ENCODE measurements at places on chromosomes 2 and 18.

DNA sequence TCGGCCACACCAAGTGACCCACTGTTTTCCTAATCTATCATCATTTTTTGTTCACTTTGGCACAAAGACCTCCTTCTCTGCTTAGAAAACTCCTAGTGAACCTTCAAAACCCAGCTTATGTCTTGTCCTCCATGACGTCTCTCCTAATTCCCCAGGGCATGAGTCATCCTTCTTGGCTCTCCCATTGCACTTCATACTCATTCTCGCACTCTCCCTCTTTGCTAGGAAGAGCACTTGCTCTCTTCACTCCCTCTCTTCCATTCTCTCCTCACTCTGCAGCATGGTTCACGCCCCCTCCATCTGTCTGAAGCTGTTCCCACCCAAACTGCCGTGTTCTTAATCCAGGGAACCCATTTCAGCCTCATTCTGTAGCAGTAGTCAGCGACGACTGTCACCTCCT is 103.9 kb downstream of the MRO start:
- no peak for DNase-seq

GRCh38 chr18:44356566-44357157 is 324.0 kb upstream of the SETBP1 start:
- no peak for DNase-seq

DNA sequence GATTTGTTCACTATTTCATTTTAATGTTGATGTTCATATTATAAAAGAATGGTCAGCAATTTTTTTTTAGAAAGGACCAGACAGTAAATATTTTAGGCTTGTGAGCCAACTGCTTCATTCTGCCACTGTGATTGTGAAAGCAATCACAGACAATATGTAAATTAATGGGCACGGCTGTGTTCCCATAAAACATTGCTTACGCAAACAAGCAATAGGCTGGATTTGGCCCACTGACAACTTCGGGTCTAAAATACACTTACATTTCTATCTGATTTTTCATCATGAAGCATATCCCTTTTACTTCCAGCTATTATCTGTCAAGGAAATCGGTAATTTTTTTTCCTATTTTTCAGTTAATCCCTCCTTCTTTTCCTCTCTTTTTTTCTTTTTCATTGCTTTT is 182.2 kb upstream of the CDH2 start:
- DNase-seq, result no peak

DNA sequence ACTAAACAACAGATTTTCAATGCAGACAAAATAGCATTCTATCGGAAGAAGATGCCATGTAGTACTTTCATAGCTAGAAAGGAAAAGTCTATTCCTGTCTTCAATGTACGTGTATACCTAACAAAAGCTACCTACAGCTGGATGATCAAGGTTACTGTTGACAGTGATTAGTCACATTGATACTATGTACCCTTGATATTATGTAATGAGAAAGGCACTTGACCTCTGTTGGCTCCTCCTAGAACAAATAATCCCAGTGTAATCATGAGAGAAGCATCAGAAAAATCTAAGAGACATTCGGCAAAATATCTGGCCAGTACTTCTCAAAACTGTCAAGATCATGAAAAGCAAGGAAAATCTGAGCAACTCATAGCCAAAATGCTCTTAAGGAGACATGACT is 44.4 kb upstream of the LRRTM4 start:
- no peak for DNase-seq

DNA sequence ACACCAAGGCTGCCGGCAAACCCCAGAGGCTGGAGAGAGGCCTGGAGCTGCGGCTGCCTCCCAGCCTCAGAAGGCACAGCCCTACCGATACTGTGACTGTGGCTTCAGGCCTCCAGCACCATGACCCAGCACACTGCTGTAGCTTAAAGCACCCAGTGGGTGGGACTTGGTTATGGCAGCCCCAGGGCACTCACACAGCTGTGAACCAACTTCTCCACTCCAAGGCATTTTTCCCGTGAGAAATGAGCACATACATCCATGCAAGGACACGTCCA is 199.5 kb downstream of the NDUFA10 start:
- DNase-seq, result no peak

GRCh38 chr18:69358212-69358895 is 42.3 kb upstream of the DOK6 start:
- DNase-seq, result no peak

DNA sequence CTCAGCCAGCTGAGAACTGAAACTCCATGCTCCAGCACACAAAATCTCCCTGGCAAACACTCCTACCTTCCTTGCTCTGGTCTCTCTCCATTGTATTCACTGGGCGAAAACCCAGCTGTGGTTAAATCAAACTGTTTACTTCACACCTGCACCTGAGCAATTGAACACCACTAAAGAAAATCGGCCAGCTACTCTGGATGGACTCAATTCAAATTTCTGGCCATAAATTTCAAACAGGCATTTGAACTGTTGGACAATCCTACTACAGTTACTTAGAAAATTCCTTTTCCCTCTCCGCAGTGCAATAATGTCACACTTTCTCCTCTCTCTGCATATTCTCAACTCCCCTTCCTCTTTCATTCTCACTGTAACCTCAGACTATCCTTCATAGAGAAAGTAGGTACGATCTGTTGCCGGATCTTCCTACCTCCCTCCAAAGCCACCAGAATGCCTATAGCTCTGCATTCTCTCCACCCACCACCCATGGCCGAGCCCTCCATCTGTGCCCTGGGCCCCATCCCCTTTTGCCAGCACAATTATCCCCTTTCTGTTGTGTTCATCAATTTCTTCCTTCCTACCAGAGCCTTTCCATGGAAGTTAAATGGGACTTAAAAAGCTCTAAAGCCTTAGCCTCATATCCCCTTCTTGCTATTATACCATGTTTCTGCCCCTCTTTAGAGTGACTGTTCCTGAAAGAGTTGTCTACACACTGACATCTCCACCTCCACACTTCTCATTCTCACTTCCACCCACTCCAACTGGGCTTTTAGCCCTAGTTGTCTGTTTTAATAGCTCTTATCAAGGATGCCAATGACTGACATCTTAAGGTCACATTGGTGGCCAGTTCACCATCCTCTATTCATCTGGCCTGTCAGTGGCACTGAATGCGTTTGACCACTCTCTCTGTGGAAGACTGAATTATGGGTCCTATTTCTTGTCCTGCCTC is 127.5 kb upstream of the SLC1A4 start:
- no peak for DNase-seq

- no peak for DNase-seq
These were observed 8.2 kb upstream of the STK25 start for GRCh38 chr2:241516520-241516965.

GRCh38 chr2:164115806-164116205 is 380.0 kb upstream of the FIGN start:
- no peak for DNase-seq

DNA sequence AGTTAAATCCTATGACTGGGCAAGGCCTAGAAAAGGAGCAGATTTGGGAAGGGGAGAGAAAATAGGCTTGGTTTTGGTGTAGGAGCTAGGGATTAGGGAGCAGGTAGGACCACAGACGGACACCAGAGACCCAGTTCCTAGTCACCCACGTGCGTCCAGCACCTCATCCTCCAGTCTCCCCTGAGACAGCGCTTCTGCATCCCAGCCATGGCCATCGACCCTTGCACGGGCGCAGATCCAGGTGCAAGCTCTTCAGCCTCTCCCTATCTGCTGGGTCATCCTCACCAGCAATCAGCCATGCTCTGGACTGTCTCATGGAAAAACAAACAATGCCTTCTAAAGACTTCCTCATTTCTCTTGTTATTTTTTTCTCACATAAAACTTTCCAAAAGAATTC is 246.8 kb upstream of the RAB6C start:
- DNase-seq, result no peak

DNA sequence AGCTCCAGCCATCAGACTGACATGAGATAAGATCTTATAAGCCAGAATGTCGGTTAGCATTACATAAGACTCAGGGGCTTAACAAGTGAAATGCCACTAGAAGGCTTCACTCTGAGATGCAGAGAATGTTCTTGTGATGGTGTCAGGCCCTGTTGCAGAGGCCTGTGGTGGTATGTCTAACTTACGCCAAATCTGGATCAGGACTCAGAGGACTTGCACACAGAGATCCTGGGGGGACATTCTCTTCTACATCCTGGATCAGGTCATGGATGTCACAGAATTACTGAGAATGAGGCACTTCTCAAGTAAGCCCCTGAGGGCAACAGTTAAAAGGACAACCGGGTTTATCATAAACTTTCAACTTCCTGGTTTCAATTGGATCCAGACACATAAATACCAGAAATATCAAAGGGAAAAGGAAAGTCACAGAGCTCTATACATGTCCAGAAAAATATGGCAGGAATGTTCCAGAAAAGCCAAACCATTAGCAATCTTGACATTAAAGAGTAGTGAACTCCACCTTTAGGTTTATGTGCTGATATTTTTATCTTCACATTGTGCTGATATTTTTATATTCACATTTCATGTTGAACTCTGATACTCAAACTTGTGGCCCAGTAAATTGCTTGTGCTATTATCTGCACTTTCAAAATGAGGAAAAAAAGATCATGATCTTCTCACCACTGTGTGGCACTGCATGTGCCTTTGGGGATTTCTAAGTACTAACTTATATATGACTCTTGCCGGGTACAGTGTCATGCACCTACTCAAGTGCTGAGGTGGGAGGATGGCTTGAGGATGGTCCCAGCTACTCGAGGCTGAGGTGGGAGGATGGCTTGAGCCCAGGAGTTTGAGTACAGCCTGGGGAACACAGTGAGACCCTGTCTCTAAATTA is 137.5 kb upstream of the RNF152 start:
- no peak for DNase-seq

DNA sequence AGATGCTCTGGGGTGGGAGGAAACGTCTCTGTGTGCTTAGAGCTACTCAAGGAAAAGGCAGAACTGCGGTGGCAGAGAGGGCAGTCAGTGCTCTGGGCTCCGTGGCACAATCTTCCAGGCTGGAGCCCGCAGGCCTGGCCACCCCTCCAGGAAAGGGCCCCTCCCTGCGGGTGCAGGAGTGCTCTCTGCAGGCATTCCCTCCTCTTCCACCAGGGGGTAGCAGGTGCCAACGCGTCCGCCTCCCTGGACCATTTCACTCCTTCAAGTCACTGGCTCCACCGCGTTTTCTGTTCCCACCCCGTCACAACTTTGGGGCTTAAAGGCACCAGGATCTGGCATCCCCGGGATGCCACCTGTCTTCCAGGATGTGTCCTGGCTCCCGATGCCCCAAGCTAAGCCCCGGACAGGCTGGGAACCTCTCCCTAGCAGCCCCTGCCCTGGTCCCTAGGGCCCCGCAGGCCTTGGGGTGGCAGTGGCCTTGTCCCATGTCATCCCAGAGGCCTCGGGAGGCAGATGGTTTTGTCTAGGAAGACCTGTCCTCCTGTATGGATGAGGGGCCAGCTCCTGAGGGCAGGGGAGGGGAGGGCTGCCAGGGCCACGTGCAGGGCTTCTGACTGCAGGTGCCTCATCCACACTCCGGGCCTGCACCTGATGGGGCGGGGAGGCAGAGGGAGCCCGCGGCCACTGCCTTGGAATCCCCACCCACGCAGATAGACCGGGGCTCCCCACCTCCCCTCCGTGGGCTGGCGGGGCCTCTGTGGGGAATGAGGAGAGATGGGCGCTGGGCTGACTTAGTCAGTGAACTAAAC is 26.4 kb downstream of the KCNIP3 start:
- DNase-seq, result no peak

- no peak for DNase-seq
These were observed 83.6 kb upstream of the NCKAP5 start for GRCh38 chr2:133651861-133652260.

GRCh38 chr2:9497017-9497416 is 22.7 kb downstream of the IAH1 start:
- DNase-seq, result no peak

- no peak for DNase-seq
These were observed 780.0 kb upstream of the RAB6C start for GRCh38 chr2:129199501-129199900.

DNA sequence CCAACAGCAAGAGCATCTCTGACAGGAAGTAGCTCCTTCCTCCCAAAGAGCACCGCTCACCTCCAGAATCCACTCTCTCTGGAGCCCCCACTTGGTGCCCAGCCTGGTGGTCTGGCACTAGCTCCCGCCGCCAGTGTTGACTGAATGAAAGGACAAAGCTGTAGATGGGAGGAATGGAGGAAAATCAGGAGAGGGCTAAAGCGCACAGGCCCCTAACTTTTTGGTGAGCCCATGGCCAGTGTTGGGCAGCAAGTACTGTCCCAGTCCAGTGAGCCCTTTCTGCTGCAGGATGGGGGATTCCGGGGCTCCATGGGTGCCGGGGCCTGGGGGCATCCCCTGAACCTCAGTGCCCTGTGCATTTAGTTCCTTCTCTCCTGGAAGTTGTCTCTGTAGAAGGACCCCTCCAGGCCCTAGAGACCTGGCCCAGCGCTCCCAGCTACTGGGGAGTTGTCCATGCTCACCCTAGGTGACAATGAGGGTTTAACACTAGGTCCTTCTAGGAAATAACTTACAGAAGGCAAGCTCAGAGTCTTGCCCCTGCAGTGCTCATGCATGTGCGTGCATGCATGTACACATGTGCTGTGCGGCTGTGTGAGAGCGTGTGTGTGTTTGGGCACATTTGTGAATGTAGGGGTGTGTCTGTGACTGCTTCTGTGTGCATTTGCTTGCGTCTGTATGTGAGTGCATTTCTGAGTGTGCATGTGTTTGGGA is 33.6 kb downstream of the GLI2 start:
- DNase-seq, result no peak

Data from NCI-H187 treated with DMSO at 0.1 percent for 48 hours (cell line).